ENCODE measurements at places on chromosomes 13 and 19.

DNA sequence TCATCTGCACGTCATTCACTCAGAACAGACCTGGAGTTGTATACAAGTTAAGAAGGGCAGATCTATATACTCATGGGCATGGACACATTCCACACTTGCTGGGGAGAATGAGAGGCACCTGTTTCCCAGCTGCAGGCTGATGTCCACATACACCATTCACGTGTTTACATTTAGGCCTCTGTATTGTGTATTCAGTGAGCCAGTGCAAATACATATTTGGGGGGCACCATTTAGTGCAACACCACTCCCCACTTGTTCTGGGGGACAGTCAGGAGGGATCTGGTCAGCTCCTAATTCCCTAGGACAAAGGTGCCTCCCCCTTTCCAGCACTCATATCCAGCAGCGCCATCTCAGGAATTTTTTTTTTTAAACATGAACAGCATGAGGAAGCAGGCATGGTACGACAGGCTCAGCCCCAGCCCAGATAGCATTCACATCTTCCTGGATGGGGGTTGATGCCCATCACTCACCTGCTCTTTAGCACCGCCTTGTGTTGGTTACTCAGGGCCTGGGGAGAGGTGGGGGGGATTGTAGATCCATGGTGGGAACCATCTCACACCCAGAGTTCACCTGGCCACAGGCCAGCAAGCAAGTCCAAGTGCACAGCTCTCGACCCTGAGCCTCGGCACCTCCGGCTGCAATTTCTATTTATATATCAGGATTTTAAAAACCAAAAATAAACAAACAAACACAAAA is 56.9 kb upstream of the ZNF254 start:
- no peak for DNase-seq

- no peak for DNase-seq
Measured at GRCh38 chr19:47749326-47749725, 4.0 kb downstream of the NOP53 start.

DNA sequence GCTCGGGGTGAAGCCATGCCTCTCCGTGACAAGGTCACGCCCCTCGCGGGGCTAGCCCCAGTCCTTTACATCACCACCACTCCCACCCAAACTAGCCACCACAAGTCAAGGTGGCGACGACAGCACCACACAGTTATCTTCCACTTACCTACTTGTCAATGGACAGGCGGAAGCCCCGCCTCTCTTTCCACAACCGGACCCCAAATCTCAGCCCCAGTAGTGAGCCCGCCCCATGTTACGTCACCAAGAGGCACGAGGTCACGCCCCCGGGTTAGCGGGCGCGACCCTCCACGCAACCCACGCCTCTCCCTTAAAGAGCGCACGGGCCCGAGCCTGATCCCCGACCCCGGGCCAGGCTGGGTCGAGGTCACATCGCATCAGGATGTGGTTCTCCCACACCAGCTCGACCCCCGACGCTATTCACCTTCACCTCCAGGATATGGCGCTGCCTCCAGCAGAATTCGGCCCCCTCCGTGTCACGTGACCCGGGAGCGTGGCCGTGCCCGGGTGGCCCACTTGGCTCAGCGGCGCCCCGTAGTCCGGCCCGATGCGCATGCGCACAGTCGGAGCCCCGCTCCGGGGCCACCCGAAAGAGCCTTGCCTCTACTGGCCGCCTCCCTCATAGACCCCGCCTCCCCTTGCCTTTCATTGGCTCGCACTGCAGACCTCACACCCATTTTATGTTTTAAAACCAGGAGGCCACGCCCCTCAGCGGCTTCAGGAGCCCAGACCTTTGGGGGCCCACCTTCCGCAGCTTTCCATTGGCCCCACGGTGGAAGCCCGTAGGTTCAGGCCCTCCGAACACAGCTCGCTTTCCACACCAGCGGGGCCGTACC is 18.2 kb downstream of the SYDE1 start:
- DNase-seq: peak; percentile 97

GRCh38 chr13:80199585-80200292 is 141.2 kb downstream of the SPRY2 start:
- no peak for DNase-seq

DNA sequence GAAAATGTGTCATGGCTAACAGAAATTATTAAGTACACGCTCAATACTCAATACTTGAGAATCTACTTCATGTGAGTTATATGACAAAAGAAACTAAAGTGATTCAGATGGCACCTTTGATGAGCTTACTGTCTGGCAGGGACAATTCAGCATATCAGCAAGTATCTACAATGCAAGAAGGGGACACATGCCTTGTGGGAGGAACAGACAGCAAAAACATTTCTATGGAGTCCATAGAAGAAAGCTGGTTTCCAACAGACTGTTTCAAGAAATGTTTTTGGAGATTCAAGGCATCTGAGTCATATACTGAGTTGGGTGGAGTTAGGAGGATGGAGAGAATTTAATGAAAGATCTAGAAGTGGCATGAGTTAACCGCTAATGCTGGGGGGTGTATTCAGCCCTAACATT is 54.7 kb downstream of the MBNL2 start:
- DNase-seq: no peak

DNA sequence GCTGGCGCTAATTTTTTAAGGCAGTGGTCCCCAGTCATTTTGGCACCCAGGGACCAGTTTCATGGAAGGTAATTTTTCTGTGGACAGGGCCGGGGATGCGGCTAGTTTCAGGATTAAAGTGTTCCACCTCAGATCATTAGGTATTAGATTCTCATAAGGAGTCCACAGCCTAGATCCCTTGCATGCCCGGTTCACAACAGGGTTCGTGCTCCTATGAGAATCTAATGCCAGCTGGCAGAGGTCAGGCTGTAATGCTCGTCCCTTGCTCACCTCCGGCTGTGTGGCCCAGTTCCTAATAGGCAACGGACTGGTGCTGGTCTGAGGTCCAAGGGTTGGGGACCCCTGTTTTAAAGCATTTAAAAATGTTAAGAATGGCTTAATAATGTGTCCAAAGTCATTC is 54.1 kb downstream of the GPC6 start:
- no peak for DNase-seq

DNA sequence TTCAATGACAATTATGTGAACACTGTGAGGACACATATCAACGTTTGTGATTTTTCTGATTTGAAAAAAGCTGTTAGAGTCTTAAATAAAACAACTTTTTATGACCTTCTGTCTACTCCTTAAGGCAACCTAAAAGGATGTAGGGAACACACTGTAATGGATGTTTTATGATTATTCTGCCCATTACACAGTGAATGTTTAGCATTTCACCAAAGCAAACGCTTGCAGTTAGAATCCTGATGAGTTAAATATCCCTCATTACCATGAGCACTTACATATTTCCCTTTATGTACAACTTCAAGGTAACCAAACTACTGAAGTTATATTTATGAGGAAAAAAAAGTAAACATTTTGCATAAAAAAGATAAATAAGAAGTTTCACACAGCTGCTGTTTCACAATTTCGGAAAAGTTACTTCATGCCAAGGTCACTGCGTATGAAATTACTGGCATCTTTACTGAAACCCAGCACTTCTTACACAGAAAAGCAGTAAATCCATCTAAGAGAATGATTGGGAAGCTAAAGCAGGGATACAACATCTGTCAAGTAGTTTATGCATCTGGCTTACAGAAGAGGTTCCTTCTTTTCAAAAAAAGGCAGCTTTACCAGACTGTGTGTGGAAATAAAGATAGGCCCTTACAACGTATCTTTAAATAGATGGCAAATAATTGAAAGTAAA is 733.7 kb upstream of the ATXN8OS start:
- no peak for DNase-seq

DNA sequence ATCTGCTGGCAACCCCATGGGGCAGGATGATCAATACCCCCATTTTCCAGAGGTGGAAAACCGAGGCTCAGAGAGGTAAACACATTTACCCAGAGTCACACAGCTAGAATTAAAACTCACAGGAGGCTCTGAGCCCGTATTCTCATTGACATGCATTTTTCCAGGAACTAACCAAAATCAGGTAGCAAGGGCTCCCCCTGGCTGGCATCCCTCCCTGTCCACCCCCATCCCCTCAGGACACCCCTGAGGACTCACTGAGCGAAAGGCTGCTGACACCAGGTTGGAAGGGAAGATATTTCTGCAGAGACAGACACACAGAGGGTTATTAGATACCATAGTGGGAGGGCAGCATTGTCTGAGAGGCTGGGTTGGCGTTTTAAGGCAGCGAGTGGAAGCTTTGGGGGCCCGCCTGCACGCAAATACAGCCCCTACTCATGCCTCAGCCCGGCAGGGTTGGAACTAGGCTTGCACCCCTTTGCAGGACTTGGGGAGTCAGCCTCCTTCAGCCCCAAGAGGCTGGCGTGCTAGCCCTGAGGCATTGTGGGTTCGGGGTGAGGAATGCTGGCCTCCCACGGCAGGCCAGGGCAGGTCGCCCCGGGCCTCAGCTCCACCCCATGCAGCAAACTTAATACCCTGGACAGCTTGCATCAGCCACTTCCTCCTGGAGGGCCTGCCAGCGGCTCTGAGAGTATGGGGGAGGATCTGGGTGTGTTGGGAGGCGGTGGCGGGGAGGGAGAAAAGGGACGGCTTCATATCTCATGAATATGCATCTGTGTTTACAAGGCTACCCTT is 3.9 kb downstream of the SLC1A5 start:
- DNase-seq: no peak

- no peak for DNase-seq
Measured at GRCh38 chr13:33764716-33765115, 53.2 kb upstream of the RFC3 start.

DNA sequence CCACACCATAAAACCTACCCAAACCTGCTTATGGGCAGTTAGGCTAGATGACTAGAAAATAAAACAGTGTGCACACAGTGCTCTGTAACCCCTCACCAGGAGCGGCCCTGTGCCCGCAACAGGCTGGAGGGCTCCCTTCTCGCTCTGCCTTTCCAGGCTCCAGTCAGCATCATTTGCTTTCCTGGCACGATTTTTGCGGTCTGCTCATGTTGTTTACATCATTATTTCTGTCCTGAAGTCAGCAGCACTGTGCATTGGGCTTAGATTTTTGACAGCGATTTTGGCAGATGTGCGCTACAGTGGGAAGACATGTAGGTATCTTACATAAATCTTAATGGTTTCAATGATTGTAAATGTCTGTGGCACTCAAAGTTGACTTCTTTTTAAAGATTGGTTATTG is 344.0 kb downstream of the MTUS2 start:
- DNase-seq: no peak

DNA sequence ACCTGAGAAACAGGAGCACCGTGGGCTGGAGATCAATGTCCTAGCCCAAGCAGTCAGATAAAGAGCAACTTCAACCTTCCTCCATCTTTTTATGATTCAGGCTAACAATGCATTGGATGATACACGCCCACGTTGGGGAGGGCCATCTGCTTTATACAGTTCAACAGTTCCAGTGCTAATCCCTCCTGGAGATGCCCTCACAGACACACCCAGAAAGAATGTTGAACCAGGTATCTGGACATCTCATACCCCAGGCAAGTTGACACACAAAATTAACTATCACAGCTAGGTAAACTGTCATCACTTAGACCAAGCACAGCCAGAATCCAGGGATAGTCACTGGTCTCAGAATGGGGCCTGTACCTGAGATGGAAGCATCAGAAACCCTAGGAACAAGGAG is 20.6 kb upstream of the SERPINE3 start:
- DNase-seq: no peak

DNA sequence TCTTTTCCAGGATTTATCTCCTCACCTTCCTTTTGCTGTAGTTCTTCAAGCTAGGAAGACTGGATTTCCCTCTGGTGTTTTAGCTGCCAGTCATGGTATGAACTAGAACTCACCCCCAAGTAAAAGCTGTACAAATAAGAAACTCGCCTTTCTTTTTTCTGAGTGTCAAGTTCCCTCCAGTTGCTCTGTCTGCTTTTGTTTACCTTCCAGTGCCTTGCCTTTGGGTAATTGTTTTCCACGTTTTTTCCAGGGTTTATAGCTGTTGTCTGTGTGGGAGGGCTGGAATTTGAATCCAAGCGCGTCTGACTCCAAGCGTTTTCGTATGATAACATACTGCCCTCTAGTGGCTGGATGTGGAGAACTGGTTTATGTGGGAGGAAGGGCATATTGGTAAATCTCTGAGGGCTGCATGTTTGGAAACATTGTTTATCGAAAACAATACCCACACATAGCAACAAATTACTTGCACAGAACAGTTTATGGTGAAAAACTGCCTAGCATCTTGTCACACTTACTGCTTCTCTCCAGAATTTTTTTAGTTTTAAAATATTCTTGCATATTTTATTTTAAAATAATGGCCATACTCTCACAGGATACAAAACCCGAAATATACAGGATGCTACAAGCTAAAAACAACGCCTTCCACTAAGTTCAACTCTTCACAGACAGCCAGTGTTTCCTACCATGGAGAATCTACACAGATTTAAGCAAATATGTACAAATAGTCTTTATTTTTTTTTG is 19.2 kb downstream of the RCN3 start:
- no peak for DNase-seq

DNA sequence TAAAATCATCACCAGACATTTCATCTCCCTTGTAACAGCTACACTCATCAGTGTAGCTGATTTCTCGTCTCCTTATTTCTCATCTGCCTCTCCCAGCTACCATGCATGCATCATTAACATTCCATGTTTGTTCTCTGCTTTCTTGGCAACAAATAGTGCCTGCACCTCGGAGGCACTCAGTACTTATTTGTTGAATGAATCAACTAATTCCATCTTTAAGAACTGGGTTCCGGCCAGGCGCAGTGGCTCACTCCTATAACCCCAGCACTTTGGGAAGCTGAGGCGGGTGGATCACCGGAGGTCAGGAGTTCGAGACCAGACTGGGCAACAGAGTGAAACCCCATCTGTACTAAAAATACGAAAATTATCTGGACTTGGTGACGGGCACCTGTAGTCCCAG is 63.9 kb upstream of the GTF3A start:
- no peak for DNase-seq

- no peak for DNase-seq
Measured at GRCh38 chr13:112448621-112449544, 72.7 kb downstream of the SPACA7 start.

- no peak for DNase-seq
Measured at GRCh38 chr13:24022568-24022967, 125.3 kb upstream of the C1QTNF9B start.

GRCh38 chr13:21014502-21015170 is 46.8 kb downstream of the LATS2 start:
- DNase-seq: no peak

DNA sequence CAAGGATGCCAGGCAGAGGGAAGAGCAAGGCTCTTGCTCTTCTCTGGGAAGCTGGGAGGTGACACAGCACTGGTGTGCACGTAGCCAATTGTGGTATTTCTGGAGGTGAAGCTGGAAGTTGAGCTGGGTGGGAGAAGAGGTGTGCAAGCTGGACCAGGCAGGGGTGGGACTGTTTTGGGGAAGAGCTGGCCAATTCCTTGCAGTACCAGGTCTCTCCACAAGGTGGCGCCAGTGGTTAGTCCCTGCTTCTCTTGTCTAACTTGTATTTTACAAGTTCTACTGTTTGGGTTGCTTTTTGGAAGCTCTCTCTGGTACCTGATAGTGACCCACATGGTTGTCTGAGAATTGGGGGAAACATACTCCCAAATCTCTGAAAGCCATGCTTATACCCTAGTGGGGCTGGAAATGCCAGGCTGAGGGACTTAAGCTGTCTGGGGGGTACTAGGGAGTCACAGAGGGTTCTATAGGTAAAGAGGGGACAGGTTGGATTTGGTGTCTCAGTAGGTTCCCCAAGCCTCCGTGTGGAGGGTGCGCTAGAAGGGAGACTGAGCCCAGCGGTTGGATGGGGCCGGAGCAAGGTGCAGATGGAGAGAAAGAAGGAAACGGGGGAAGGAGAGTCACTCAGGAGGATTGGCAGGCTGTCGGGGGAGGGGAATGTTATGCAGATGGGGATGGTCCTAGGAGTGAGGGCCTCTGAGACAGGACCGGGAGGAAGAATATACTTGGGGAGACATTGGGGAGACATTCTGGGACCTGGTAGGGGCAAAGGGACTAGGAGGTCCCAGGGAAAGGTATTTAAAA is 3.0 kb downstream of the HPN start:
- peak; percentile 34 for DNase-seq

GRCh38 chr13:96900986-96901385 is 93.3 kb downstream of the OXGR1 start:
- DNase-seq: no peak
